ENCODE measurements at places on chromosomes 16 and 17.

DNA sequence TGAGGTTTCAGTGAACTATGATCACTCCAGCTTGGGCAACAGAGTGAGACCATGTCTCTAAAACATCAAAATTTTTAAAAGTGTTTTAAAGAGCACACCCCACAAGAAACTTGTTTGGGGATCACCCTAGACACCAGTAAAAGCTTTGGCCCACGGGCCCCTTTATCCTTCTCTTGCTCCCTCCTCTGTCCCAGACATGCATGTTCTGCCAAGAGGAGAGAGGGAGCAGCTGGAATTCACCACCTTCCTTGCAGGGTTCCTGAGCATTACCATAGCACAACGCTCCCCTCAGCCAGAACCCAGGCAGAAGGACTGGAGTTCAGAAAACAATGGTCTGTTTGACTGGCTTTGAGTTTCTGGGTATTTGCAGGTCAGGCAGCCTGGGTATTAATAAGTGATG lies 214.3 kb upstream of the CDH5 start:
- DNase-seq, result no peak

DNA sequence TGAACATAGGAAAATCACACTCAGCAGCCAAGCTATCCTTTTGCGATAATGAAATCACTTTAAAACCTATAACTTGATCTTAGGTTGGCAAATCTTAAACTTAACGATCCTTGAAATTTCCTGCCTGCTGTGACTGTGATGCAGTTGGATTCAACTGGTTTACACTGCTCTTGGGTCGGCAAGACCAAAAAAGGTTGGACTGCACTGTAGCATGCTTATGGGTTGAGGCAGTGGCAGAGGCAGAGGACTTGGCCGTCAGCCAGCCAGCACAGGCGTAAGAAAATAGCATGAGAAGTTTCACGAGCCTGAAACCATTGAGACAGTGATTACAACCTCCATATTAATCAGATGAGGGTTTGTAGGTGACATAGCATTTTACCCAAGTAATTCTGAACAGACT lies 21.4 kb downstream of the WSB1 start:
- DNase-seq, result no peak

DNA sequence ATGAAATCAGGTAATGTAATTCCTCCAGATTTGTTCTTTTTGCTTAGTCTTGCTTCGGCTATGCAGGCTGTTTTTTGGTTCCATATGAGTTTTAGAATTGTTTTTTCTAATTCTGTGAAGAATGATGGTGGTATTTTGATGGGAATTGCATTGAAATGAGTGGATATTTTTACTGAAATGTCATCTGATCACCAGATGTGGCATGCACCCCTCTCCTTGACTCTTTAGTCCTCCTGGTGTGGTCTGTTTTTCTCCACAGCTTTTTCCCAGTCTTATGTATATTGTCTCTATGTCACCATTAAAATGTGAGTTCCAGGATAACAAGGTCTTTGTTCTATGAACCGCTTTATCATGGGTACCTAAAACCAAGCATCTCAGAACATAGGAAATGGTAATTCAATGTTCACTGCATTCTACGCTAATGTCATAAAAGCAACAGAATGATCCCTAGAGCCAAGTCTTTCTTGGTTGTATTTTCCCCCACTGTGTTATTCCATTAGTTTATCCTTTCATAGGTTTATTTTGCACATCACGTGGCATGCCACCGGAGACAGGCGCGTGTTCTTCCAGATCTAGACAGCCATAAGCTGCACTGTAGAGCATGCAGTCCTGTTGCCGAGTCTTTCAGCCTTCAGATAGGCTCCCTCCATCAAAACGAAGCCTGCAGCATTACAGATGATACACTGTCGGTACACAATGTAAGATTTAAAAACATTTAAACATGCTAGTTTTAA lies 172.5 kb downstream of the RPTOR start:
- no peak for DNase-seq

GRCh38 chr17:15287538-15288267 lies 22.6 kb upstream of the PMP22 start:
- DNase-seq, result no peak

DNA sequence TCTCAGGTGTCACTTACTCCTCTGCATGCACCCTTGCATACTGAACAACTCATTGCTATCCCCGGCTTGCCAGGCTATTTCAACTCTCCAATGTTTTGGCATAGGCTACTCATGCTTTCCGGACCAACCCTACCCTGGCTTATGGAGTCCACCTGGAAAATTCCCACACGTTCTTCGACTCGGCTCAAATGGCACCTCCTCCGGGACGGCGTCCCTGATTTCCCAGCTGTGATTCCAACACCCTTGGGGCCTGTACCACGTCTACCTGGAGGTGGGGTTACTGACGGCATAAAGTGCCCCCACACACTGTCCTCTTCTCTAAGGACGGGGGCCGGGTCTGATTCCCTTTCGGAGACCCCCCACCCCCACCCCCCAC lies 498 bp downstream of the SMYD4 start:
- DNase-seq, result no peak

DNA sequence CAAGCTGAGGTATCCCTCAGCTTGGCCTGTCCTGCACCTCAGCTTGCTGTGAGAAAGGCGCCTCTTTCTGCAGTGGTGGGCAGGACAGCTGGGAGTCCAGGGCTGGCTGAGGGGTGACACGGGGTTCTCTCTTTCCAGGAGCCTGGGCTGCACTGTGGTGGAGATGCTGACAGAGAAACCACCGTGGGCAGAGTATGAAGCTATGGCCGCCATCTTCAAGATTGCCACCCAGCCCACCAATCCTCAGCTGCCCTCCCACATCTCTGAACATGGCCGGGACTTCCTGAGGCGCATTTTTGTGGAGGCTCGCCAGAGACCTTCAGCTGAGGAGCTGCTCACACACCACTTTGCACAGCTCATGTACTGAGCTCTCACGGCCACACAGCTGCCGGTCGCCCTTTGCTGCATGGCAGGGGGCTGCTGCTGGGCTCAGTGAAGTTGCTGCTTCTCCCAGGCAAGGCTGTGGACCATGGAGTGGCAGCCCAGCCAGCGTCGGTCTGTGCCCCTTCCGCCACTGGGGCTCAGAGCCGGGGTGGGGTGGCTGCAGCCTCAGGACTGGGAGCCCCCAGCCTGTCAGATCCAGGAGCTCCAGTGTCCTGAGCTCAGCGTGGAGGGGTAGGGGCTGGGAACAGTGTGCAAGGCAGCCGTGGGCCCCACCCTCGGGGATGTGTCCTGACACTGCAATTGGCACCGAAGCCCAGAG lies 6.4 kb downstream of the LIMD2 start:
- DNase-seq, result no peak

- DNase-seq, result no peak
Measured at GRCh38 chr17:59353936-59354755, 22.7 kb downstream of the YPEL2 start.

DNA sequence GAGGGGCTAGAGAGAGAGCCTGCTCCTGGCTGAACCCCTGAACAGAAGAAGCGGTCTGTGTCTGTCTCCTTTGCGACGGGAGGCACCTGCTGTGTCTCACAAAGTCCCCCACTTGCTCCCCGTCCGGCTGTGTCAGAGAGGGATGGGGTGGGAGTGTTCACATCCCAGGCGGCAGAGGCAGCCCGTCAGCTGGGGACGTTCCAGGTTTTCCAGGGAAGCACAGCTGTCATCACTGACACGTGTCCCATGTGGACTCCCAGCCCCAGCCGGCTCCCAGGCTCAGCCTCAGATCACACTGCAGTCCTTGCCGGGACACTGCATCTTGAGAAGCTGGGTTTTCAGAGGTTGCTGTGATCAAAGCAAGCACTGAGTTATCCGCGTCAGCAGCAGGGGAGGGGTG lies 1.6 kb downstream of the TELO2 start:
- no peak for DNase-seq

DNA sequence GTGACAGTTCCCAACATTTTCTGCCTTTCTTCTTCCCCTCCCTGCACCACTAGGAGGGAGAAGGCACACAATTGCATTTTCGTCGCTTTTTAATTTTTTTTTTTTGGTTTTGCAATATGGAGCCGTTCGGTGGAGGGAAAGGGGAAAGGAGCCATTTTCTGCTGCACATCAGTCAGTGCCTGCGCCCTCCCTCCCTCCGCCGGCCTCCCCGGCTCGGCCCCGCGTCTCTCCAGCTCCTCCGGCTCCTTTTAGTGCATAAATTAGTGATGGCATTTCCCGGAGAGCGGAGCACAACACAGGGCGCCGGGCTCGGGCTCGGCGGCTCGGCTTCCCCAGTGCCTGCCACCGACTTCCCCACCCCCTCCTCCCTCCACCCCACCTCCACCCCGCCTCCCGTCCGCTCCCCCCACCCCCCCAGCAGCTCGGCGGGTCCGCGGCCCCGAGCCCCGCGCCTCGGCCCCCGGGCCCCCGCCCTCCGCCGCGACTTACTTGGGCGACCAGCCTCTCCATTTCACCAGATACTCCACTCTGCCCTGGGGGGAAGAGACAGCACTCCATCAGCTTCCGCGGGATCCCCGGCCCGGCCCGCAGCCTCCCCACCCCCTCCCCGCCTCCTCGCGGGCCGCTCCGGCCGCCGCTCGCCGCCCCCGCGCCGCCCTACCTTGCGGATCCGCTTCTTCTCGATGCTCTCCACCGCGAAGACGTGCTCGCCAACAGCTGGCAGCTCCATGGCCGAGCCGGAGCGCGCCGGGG lies 542 bp downstream of the CBX4 start:
- DNase-seq, result no peak

DNA sequence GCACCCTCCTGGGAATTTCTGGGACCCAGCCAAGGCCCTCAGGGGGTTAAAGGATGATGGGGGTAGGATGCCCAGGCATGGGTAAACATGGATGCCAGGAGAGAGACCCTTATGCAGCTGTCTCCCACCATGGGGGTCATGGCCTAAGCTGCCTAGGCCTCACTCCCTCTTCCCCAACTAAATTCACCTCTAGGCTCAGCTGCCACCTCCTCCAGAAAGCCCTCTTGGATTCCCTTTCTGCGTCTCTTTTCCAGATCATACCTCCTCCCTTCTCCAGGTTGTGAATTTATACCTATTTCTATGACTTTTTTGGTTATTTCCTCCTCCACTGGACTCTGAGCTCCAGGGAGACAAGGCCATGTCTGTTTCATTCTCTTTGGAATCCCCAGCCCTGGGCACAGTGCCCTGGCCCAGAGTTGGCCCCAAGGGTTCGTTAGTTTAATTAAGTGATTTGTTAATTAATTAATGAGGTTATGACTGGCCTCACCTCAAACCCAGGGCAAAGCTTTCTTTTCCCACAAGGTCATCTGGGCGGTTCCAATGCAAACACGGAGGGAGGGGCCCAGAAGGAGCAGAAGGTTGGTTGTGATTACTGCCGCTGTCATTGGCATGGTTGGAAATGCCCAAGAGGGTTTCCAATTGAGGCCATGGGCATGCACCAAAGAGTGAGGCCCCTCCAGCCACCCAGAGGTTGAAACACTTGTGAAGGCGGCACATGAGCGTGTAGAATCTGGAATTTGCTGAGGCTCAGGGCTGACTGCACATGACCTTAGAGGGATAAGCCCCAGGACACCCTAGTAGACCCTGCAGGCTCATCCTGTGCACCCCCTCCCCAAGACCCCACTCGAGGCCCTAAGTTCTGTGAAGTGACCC lies 6.9 kb upstream of the KRT17 start:
- DNase-seq, result no peak

GRCh38 chr16:58883131-58883530 lies 149.0 kb upstream of the GOT2 start:
- DNase-seq, result no peak

- DNase-seq, result peak; percentile 28
Measured at GRCh38 chr17:58156839-58157803, 8.9 kb downstream of the OR4D1 start.

DNA sequence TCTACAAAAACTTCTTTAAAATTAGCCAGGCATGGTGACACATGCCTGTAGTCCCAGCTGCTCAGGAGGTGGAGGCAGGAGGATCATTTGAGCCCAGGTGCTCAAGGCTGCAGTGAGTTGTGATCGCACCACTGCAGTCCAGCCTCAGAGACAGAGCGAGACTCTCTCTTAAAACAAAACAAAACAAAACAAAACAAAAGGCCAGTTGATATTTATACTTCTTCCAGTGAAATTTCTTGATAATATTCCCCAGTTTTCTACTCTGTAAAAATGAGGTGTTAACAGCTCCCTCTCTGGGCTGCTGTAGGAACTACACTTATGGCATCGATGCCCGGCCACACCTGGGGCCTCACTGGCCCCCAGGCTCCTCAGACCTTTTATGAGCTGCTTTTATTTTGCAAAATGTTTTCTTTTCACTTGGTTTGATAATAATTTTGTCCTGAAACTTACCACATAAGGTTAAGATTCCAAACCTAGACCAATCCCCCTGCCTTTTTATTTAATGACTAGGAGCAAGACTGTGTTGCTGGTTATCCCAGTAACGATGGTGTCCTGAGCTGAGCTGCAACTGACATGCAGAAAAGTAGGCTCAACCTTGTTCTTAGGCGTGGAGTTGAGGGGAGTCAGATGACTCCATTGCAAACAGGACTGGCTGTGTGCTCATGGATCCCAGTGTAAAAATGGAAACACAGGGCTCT lies 17.6 kb downstream of the MAPK8IP3 start:
- DNase-seq, result no peak

All from stimulated activated CD8-positive, alpha-beta memory T cell treated with anti-CD3 and anti-CD28 coated beads, Interleukin-2, amount 100 ng/mL, for 1 hour (primary cell).